ENCODE measurements at places on chromosomes 2 and 18. TPM values are rescaled to one million over a fixed set of nuclear protein-coding genes. Genes with fewer than 3 reads are reported as not detected.

The TDRD15 gene
- 1.9 TPM for total RNA-seq

The TUBB8B gene
- total RNA-seq, result not detected

The CYRIA gene
- total RNA-seq, result 3.9 TPM

The DIPK1C gene
- total RNA-seq, result not detected

The ADGRF3 gene
- total RNA-seq, result 0.48 TPM

The PLGLB2 gene
- 1.9 TPM for total RNA-seq

The MBOAT2 gene
- total RNA-seq, result 45.3 TPM

The PCARE gene
- not detected for total RNA-seq

The C2orf15 gene
- 16.9 TPM for total RNA-seq

The GKN1 gene
- total RNA-seq, result not detected

The EML6 gene
- total RNA-seq, result 3.7 TPM

The CDKL4 gene
- total RNA-seq, result not detected

The FTCDNL1 gene
- 5.2 TPM for total RNA-seq

The NR4A2 gene
- total RNA-seq, result 2.3 TPM
